GM13977 (cell line): ENCODE measurements at places on chromosomes 12 and 14.

- DNase-seq: no peak
Measured at GRCh38 chr12:109462868-109463692, 14.0 kb downstream of the KCTD10 start.

- peak; percentile 81 for DNase-seq
Measured at GRCh38 chr12:57087010-57087690, 1.8 kb upstream of the NAB2 start.

DNA sequence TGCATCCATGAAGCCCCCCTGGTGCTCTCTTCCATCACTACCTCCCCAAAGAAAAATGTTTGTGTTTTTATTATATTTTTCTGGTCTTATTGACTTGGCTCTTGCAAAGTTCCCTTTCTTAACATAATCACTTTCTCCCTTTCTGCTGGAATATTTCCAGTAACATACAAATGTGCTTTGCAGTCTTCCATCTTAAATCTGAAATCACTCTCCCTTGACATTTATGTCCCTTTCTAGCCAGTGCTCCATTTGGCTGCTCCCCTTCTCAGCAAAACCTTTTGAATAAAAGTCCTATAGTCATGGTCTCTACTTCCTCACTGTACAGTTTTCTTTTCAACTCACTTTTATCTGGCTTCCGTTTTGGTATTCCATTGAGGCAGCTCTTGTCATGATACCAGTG lies 118.8 kb downstream of the SNAPC1 start:
- DNase-seq: no peak

DNA sequence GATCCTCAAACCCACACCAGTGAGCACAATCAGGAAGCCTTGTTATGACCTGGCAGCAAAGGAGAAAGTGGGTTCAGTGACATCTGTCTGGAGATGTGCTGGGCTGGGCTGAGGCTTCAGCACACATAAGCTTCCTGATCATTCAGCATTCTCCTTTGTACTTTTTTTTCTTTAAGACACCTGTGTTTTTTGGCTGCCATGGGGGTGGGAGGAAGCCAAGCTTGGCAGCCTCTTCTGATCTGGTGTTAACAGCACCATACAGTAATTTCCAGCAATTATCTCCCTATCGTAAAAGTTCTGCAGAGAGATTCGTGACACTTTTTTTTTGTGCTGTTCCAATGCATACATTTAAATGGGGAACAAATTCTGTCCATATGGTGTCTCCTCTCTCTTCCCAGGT lies 38.9 kb upstream of the RASSF3 start:
- no peak for DNase-seq

- no peak for DNase-seq
Measured at GRCh38 chr14:23559926-23560520, 4.0 kb downstream of the THTPA start.

DNA sequence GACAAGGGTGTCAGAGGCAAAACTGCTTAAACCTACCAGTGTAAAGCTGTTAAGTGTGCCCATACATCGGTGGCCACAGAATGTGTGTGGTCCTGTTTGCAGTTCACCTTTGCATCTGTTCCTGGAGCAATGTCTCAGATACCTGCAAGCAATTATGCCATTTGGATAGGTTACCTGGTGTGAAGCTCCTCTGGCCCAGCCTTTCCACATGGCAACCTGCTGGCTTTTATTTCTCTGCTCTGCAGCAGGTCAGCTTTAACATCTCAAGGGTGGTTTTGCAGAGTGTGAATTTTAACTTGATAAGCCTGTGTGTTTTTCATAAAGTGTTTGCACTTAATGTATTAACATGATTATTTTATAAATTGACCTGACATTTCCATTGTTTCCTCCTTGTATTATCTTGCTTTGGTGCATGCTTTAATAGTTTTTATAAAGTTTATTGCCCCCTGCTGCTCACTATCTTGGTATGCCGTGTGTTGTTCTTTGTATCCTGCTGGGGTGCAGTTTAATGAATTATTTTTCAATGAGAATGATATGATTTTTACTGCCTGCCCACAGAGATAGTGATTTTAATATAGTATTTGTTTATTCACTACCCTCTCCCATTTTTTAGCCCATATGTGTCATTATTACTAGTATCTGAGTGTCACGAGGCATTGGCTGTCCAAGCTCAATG lies 403.8 kb downstream of the NPAS3 start:
- no peak for DNase-seq

GRCh38 chr12:49491823-49492222 lies 47.0 kb upstream of the KCNH3 start:
- DNase-seq: no peak

- no peak for DNase-seq
Measured at GRCh38 chr12:75672200-75672599, 160.8 kb upstream of the KRR1 start.

GRCh38 chr14:65348137-65348536 lies 64.4 kb upstream of the FUT8 start:
- no peak for DNase-seq

GRCh38 chr12:15886372-15887042 lies 4.3 kb downstream of the STRAP start:
- no peak for DNase-seq

- DNase-seq: no peak
Measured at GRCh38 chr12:89391726-89392336, 39.5 kb upstream of the DUSP6 start.

DNA sequence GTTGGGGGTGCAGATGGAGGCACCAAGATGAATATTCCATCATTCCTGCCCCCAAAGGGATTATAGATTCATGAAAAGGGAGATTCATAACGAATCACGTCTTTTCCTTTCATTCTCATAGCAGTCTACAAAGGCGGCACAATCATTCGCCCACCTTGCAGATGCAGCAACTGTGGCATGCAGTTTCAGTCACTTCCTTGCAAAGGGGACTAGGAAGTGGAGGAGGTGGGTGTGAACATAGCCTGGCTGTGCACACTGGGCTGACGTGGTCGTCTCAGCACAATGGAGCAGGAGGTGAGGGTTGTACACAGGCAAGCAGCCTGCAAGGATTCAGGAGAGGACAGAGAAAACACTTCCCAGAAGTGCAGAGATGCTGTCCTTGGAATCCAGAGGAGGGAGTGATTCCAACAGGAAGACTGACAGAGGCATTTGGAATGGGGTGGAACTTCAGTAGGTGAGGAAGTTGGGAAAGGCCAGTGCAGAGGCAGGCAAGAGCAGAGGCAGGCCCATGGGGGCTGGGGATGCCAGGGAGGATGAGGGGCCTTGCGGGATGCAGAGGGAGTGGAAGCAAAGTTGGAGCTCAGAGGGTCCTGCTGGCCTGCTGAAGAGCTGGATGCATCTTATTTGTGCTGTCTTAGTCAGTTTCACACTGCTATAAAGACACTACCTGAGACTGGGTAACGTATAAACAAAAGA lies 21.9 kb upstream of the PPP2R5C start:
- DNase-seq: no peak

DNA sequence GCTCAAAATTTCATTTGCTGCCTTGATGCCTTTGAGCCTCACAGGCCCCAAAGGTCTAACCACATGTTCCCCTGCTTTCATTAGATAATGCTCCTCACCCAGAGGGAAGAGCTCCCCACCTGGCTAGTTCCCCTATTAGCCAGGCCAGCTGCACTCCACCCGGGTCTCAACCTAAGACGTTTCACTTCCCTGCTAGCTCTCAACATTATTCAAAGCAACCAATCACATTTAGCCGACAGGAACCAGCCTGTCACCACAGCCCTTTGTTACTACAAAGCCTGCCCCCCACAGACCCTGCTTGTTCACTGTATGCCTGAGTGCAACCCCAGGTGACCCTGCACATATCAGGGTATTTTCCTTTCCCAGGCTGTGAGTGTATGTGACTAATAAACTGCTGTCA lies 78.6 kb downstream of the SLC15A5 start:
- no peak for DNase-seq

- DNase-seq: peak; percentile 23
Measured at GRCh38 chr12:120767071-120768024, 41.7 kb downstream of the ACADS start.

DNA sequence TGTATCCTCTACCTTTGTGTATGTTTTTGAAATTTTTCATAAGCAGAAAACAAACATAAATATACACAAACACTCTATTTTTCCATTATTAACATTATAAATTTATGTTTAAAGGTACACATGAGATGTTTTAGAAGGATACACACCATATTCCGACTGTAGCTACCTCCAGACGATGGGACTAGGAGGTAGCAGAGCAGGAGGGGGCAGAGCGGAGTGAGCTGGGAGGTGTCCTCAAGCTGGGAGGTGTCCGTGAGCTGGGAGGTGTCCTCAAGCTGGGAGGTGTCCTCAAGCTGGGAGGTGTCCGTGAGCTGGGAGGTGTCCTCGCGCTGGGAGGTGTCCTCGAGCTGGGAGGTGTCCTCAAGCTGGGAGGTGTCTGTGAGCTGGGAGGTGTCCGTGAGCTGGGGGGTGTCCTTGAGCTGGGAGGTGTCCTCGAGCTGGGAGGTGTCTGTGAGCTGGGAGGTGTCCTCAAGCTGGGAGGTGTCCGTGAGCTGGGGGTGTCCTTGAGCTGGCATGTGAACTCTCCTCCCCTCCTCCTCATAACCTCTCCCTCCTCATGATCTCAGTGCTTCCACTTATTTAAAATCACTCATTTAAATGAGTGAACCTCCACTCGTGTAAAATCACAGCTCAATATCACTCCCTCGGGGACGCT lies 346.9 kb upstream of the SFSWAP start:
- DNase-seq: no peak

DNA sequence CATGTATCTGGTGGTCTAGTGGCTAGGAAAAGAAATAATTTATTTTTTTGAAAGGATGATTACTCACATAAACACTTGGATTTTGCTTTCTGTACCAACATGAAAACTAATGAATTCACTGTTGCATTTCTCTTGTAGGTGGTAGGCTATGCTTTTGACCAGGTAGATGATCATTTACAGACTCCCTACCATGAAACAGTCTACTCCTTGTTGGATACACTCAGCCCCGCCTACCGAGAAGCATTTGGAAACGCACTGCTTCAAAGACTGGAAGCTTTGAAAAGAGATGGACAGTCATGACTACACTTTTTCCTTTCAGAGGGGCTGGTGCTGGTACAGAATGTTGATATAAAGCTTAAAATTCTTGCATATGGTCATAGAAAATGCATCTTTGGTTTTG lies 6.5 kb upstream of the AK7 start:
- no peak for DNase-seq

DNA sequence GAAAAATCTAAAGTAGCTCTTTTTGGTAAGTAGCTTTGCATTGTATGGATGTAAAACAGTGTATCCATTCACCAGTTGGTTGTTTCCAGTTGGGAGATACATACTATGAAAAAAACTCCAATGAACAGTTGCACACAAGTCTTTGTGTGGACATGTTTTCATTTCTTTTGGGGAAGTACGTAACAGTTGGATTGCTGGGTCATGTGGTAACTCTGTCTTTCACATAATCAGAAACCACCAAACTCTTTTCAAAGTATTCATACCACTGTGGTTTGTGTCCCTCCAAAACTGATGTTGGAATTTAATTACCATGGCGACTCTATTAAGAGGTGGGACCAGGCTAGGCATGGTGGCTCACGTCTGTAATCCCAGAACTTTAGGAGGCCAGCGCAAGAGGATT lies 58.9 kb upstream of the RESF1 start:
- DNase-seq: no peak

GRCh38 chr14:55731311-55731872 lies 151.4 kb downstream of the KTN1 start:
- no peak for DNase-seq

GRCh38 chr12:106171117-106171750 lies 32.5 kb upstream of the NUAK1 start:
- no peak for DNase-seq

DNA sequence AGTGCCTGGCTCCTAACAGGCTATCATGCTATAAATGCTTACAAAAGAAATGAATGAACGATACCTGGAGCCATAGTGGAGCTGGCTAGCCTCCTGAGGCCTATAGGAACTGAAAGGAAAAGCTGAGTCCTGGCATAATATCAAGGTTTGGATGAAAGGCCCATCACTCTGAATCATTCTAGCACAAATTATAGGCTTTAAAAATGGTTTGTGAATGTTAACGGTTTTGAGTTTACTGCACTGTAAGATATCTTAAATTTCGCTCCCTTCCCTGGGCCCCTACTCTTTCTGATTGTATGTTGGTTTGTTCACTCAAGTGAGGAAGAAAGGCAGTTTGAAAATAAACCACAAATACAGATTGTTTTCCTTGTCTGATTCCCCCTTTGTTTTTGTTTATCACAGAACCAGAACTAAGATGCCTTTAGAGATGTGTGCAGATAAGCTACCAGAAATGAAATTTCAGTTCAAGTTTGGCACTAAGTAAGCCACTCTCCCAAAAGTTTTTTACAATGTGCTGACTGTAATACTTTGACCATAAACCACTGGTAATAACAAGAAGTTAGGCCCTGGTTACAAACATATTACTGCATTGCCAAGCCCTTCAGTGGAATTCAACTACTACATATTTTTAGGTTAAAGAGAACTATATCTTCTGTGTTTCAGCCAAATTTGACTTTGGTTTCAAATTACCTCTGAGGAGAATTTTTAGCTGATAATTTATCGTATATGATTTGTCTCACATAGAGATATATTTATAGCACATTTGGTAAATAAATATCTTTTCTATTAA lies 89.5 kb downstream of the ALX1 start:
- no peak for DNase-seq

DNA sequence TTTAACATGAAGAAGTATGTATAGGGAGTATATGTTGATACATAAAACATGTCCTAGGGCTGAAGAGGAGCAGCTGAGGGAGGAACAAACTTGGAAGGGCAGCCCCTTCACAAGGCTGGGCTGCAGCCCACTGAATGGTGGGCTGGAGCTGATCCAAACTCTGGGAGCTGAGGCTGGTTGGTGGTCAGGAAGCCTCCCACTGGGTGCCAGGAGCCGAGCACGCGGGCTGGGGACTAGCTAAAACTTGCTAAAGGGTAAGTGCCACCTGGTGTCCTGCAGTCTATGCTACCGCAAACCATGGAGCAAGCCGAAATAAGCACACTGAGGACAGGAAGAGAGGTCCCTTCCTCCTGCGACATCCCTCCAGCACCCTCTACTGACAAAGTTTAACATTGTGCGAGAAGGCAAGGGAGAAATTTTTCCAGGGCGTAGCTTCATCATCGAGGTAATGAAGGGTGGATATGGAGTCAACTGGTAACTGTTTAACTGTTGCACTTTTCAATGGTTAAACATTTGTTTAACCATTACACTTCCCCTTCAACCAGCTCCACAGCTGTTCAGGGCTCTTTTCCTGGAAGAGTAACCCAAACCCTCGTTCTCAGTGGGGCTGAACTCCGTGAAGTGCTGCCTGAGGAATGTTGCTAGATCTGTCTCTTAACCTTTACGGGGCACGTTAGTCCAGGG lies 42.2 kb downstream of the EGLN3 start:
- no peak for DNase-seq

- no peak for DNase-seq
Measured at GRCh38 chr12:53226815-53227214, 5.2 kb downstream of the RARG start.

- no peak for DNase-seq
Measured at GRCh38 chr12:82817368-82817767, 130.7 kb downstream of the TMTC2 start.

DNA sequence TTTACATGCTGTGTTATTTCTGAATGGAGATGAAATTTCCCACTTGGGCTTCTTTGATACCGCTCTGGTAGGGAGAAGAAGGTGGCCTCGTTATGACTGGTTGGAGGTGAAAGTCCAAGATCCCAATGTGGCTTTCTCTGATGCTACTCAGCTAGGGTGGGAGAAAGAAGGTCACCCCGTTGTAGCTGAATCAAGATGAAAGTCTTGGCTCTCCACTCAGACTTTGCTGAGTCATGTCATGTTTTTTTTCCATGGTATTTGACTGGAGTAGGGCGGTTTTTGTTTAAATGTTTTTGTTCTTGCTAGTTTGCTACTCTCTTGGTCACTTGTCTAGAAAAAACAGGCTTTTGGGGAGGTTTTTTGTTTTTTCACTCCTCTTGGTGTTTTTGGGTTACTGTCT lies 2.4 kb upstream of the PDE6H start:
- no peak for DNase-seq

GRCh38 chr12:15629761-15630160 lies 159.4 kb downstream of the EPS8 start:
- no peak for DNase-seq
